ENCODE measurements at places on chromosomes 5 and 9.

DNA sequence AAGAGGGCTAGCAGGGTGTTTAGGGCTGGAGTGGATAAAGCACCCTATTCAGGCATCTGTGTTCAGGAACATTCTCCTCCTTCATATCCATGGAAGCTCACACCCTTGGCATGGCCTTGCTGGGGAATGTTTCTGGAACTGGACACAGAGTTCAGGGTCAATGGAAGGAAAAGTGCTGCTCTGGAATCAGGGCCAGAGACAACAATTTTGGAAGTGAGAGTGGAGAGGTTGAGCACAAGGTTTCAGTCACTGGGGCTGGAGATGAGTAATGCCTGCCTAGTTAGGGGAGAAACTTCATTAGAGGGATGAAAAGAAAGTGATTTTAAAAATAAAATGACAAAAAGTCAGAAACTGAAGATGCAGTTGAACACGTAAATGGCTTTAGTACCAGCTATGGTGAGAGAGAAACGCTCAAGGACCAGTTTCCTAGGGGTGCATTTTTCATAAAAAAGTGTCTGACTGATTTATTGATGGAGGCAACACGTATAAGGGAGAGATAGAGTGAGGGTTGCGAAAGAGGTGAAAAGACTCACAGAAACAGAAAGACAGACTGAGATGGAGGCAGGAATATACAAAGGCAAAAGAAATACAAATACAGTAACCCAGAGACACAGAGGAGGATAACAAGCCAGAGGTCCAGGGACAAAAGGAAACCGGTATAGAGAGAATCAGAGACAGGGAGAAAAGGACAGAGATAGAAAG lies 8.0 kb upstream of the TNFSF15 start:
- DNase-seq = no peak

DNA sequence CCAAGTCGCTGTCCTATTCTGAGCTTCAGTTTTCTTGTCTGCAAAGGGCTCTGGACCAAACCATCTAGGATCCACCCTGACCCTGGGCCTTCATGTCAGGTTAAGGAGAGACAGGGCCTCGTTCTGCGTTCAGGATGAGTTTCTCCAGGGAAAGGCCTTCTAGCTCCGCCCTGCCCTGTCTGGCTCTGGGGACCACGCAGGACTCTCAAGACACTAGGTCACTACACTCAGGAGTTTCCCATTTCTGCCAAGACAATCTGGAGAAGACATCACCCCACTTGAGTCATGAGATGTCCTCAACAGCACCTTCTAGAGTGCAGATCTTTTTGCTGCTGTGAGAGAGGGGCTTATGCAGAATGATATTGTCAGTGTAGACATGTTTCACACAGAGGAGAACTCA lies 53.2 kb upstream of the KCNMB1 start:
- no peak for DNase-seq

GRCh38 chr9:98002808-98003207 lies 19.7 kb downstream of the ANP32B start:
- peak; percentile 28 for DNase-seq

GRCh38 chr5:176889321-176890280 lies 9.5 kb downstream of the HK3 start:
- no peak for DNase-seq

Measured in astrocyte of the hippocampus (primary cell).